RWPE2 (cell line): ENCODE measurements at places on chromosomes 1 and 21.

DNA sequence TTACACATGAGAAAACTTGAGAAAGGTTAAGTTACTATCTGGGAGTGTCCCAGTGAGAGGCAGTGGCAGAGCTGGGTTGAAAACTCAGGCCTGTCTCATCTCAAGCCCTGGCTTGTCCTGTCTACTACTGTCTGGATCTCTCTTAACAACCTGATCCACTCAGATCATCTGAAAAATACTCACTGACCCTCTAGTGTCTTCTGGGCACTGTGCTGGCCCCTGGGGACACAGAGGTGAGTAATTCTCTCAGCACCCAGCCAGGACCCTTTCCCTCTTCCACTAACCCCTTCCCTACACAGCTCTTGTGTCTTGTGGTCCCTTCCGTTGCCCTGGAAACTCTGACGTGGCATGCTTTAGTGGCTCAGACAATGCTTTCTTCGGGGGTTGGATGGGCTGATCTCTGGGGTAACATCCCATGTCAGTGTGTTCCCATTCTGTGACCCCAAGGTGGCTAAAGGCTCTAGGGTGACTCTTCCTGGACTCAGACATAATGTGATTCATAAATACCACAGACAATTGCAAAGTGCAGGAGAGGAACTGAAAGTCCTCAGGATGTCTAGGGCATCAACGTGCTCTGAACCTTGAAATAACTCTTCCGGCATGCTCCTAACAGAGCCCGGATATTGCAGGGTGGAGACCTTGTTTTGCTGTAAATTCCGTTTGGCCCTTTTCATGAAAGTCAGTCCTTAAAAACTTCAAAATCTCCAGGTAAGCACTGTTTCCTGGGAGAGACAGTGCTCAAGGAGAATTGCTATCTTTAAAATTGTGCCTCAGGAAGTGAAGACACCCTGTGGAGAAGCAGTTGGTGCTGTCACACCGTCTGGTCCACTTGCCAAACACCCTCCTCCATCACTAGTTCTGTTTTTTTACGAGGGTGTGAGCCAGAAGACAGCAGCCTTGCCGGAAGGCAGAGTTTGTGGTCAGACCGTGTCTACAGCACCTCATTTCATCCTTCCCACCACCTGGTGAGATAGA lies 4.0 kb downstream of the SHISAL2A start:
- no peaks in the 10 kb centered on the region for H3K36me3 ChIP-seq
- DNase-seq, result no peak
- H3K4me1 ChIP-seq, result peaks cover 11% of the 10 kb centered on the region
- no peak overlapping the region for H3K4me3 ChIP-seq

DNA sequence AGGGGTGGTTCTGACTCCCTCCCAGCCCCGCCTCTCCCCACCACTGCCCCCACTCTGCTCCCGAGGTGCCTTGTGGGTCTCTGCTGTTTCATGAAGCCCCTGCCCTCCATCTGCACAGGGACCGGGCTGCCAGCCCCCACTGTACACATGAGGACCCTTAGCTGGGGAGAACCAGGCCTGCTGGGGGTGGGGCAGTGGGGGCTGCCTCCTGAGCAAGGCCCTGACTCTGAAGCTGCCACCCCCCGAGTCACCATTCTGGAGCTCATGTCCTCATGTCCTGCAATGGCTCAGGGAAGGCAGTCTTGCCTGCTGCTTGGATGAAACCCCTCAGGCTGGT lies 8.4 kb downstream of the HES3 start:
- no peak overlapping the region for H3K4me3 ChIP-seq
- H3K27me3 ChIP-seq, result peaks cover 11% of the 10 kb centered on the region
- H3K27ac ChIP-seq, result no peak overlapping the region
- DNase-seq, result no peak

- no peak overlapping the region for H3K27ac ChIP-seq
- H3K36me3 ChIP-seq, result no peaks in the 10 kb centered on the region; the same call in 1 of the 2 replicates
- DNase-seq, result no peak
- H3K4me1 ChIP-seq, result peaks cover 11% of the 10 kb centered on the region
- H3K4me3 ChIP-seq, result no peak overlapping the region
Observed at GRCh38 chr1:33454646-33455282, 17.7 kb upstream of the ZSCAN20 start.

GRCh38 chr1:112517231-112517630 lies 8.5 kb downstream of the WNT2B start:
- peaks cover 9% of the 10 kb centered on the region for H3K4me1 ChIP-seq
- H3K27me3 ChIP-seq, result no peaks in the 10 kb centered on the region
- H3K36me3 ChIP-seq, result no peaks in the 10 kb centered on the region
- H3K27ac ChIP-seq, result no peak overlapping the region
- no peak overlapping the region for H3K4me3 ChIP-seq

GRCh38 chr1:22437573-22437972 lies 14.1 kb upstream of the ZBTB40 start:
- peaks cover 4% of the 10 kb centered on the region for H3K27me3 ChIP-seq
- no peaks in the 10 kb centered on the region for H3K36me3 ChIP-seq
- no peaks in the 10 kb centered on the region for H3K4me1 ChIP-seq
- H3K4me3 ChIP-seq, result no peak overlapping the region
- H3K27ac ChIP-seq, result no peak overlapping the region

- no peak overlapping the region for H3K4me3 ChIP-seq
- no peaks in the 10 kb centered on the region for H3K4me1 ChIP-seq
- H3K36me3 ChIP-seq, result no peaks in the 10 kb centered on the region
- no peaks in the 10 kb centered on the region for H3K27me3 ChIP-seq
- peak; percentile 66 for DNase-seq
Observed at GRCh38 chr1:166910396-166910994, 34.4 kb upstream of the TADA1 start.

DNA sequence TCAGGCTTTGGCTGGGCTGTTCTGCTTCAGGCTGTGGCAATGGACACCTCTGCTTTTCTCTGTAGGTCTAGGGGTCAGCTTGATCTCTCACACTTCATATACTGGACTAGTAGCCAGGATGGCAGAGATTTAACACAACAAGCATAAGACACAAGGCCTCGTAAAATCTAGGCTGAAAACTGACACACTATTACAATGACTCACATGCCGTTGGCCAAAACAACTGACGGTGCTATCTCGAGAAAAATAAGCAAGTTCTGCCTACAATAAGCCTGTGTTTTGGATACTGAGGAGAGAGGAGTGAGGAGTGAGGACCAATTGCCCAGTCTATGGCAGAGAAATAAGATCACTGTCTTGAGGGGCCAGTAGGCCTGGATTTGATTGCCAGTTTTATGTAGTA lies 840.7 kb upstream of the ADAMTS5 start:
- no peaks in the 10 kb centered on the region for H3K4me1 ChIP-seq
- H3K27me3 ChIP-seq, result no peaks in the 10 kb centered on the region
- H3K36me3 ChIP-seq, result no peaks in the 10 kb centered on the region
- no peak overlapping the region for H3K4me3 ChIP-seq
